ENCODE measurements at places on chromosomes 3 and 15.

DNA sequence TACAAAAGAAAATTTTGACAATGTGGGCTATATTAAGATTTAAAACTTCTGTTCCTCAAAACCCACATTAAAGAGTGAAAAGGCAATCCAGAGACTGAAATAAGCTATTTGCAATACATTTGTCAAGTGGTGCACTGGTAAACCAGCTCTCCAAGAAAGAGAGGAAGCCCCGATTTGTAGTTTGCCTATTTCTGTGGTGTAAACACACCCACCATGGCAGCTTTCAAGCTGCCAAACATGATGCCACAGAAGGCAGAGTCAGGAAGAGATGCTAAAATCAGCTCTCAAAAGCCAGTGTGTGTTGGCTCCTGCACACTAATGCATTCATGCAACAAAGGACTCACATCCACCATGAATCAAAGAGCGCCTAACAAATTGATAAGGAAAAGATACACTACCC is 17.5 kb downstream of the RFTN1 start:
- no peak for DNase-seq

DNA sequence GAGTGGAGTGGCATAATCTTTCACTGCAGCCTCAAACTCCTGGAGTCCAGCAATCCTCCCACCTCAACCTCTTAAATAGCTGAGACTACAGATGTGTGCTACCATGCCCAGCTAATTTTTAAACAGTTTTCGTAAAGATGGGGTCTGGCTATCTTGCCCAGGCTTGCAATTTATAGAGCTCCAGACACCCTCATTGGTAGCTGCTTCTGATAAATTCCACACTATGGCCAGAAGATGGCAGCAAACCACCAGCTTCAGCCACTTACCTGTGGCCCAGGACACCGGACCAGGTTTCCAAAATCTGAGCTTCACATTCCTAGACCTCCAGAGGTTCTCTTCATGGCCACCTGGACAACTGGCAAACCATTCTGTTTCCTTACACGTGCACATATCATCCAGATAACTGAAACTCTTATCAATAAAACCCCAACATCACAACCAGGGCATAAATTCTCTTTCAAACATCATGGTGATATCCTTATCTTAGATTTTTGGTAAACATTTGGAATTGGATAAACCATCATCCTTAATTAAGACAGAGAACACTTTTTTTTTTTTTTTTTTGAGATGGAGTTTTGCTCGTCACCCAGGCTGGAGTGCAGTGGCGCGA is 28.9 kb downstream of the FBXW12 start:
- peak; percentile 72 for DNase-seq

DNA sequence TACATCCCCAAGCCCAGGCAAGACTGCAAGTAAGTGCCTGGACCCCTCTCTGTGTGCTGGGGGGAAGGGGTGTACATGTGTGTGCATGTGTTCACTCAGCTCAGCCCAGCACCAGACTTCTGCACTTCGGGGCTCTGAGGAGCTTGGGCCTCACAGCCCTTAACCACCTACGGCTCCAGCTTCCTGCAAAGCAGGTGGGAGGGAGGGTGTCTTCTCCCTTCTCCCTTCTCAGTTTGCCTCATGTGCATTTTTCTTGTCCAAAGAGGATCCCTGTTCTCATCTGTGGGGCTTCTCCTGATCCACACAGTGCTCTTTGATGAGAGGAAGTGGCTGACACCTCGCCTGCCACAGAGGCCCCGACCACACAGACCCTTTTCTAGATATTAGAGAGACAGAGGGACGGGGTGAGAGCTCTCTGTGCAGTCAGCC is 69.3 kb downstream of the MESD start:
- peak; percentile 75 for DNase-seq

DNA sequence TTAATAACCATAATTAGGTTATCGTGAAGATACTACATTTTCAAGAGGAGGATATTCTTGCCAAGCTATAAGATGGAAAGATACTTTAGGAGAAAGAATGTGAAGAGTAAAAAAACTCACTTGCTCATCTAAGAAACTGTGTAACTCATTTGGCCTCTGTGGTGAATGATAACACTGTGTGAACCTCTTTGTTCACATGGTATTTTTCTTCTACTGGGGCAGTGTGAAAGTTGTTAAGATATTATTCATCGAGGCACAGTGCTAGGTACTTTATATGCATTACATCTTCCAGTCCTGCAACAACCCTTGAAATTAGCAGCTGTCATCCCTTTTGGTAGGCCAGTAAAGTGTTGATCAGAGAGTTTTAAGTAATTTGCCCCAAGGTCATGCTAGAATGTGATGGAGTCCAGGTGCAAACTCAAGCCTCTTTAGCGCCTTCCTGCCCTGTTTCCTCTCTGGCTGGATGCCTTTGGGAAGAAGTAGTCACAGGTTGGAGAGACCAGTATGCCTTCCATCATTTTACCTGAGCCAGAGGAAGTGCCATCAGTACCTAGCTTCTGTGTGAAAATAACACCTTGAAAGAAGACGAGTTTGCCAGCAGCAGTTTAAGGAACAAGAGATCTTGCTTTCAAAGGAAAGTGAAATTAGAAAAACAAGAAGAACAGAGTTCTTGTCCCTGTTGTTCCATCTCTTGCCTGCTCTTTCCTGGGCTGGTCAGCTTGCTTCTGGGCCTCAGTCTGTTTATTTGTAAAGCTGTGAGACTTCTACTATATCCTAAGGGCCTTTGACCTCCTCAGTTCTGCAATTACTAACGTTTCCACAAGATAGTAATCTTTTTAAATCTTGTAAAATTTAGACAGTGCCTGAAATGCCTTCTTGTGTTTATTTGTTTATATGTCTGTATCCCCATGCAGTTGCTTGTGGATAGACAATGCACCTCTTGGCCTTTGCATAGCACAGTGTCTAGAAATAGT is 179.3 kb downstream of the FNDC3B start:
- DNase-seq, result no peak

DNA sequence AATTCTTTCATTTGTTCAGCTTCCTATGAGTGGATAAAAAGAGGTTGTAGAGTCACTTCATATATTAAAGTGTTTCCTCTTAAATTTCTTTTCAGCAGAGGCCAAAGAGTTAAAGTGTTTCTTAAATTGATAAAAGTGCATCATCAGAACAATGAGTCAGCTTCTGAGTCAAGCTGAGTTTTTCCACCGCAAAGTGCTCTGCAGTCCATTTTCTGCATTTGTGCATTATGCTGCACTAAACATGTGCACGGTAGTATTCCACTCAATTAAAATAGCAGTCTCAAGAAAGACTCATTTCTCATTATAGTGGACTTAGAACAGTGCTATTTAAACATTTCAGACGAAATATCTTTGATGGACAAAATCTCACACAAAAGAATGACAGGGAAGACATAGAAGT is 152.0 kb downstream of the ZBBX start:
- DNase-seq, result no peak

DNA sequence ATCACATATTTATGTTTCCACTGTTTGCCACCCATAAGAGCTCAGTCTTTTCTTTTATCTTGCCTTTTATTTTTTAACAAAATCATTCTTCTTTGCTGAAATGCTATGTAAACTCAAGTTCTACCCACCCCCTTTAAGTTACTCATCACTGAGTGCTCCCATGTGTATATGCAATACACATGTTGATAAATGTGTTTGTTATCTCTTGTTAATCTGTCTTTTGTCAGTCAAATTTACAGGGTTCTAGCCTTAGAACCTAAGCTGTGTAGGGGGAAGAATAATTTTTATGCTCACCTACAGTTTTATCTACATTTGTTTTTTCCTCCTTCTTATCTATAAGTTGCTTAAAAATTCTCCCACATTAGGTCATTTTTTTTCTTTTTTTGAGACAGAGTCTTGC is 1195.9 kb downstream of the ROBO2 start:
- DNase-seq, result no peak

- no peak for DNase-seq
Observed at GRCh38 chr3:166123576-166123975, 286.4 kb upstream of the BCHE start.

GRCh38 chr3:127746400-127747057 is 73.8 kb downstream of the ABTB1 start:
- DNase-seq, result no peak

GRCh38 chr3:126983276-126983652 is 349 bp downstream of the PLXNA1 start:
- DNase-seq, result no peak

- DNase-seq, result no peak
Observed at GRCh38 chr3:48015431-48016180, 610 bp downstream of the MAP4 start.

DNA sequence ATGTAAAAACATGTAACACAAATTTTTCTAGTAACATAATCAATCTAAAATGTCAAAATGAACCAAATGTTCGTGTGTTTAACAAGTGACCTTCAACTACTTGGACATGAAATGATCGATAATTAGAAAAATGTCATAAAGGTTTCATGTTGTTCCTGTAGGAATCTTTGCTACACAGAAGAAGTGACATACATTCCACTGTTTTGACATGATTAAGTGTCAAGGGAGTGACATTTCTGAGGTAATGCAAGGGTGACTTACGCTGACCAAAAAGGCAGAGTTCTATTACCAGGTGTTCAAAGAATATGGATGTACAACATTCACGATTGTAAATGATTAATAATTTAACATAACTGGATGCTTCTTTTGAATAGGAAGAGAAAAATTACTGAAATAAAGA is 131.1 kb upstream of the ROBO1 start:
- DNase-seq, result no peak

DNA sequence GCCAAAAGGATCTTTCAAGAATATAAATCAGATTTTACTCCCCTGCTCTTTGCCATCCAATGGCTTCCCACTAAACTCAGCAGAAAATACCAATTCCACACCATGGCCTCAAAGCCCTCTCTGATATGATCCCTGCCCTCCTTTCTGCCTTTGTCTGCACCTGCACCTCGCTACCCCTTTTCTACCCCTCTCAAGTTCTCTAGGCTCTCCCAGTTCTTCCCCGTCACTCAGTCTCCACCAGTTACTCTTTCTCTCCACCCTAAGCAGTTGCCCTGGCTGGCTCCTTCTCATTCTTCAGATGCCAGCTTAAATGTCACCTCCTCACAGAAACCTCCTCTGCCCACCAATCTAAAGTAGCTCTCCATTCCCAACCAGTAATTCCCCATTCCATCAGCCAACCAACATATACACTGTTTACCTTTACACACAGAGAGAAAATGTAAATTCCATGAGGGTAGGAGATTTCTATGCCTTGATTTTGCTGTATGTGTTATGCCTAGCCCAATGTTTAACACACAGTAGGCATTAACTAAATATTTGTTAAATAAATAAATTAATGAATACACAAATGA is 93.6 kb upstream of the LPP start:
- no peak for DNase-seq

- no peak for DNase-seq
Observed at GRCh38 chr3:161386991-161387770, 15.9 kb upstream of the SPTSSB start.

DNA sequence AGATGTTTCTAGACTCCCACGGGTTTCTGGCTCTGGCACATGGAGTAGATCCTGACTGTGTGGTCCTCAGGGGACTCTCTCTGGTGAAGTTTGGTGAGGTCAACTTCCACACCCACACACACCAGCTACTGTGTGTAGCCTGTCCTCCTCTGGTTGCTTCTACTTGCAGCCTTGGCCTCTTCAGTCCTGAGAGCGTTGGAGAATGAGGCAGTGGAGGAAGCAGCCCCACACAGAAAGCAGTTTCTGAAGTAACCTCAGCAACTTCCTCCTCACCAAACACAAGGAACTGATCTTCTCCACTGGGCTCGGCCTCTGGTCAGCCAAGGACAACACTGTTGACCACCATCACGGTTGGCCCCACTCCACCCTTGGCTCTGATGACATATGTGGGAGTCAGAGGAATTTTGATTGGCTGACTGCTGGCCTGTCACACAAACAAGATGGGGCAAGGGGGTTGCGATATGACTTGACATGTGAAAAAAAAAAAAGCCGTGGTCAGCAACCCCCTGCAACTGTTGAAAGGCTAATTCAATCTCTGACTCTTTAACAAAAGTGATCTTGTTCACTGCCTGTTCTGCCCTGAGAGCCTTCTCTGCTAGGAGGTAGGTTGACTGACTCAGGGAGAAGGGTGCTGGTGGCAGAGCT is 19.6 kb downstream of the CD86 start:
- peak; percentile 86 for DNase-seq

- no peak for DNase-seq
Observed at GRCh38 chr3:57080171-57080570, 19.7 kb downstream of the SPATA12 start.

DNA sequence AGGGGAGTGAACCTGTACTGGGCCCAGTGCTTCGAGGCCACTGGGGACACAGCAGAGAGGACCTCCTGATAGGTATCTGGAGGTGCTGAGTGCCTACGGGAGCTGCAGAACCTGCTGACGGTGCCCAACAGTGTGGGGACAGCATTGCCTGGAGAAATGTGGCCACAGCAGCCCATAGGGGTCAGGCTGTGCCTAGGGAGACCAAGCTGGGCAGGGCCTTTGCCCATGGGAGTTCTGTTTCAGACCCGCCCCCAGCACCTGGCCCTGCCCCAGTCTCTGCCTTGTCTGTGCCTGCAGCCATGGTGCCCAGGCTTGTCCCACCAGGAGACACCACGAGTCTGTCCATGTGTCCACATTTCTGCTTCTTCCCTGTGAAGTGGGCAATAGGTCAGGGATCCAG is 15.3 kb upstream of the RPL32 start:
- no peak for DNase-seq

DNA sequence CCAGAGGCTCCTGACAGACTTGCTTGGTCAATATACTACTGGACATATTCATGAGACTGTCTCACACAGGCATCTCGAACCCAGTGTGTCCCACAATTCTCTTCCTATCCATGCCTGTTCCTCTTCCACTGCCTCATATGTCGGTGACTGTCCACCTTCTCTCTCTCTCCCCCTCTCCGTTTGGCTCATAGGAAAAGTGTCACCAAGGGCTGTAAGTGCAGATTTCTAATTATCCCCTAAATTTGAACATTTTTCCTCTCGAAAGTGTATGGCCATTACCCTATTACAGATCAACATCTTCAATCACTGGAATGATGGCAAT is 22.5 kb upstream of the MUC20 start:
- no peak for DNase-seq

DNA sequence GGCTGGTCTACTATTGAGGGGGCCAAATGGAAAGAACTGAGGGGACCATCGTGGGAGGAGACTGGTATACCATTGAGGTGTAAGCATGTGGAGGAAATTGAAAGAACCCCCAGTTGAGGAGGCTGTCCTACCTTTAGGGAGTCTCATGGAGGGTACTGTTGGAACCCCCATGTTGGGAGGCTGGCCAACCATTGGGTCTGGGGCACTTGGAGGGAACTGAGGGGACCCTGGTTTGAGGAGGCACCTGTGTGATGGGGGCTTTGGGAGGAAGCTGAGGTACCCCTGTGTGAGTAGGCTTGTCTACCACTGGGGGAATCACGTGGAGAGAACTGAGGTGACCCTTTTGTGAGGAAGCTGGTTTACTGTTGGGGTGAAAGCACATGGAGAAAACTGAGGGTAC is 157.5 kb downstream of the FBLN2 start:
- DNase-seq, result no peak

- DNase-seq, result peak; percentile 17
Observed at GRCh38 chr3:88149101-88149508, 654 bp upstream of the C3orf38 start.

GRCh38 chr15:79408041-79408440 is 24.1 kb upstream of the MINAR1 start:
- no peak for DNase-seq

GRCh38 chr15:42395838-42396237 is 36.5 kb downstream of the CAPN3 start:
- no peak for DNase-seq
